ENCODE measurements at places on chromosomes 3 and 15.

DNA sequence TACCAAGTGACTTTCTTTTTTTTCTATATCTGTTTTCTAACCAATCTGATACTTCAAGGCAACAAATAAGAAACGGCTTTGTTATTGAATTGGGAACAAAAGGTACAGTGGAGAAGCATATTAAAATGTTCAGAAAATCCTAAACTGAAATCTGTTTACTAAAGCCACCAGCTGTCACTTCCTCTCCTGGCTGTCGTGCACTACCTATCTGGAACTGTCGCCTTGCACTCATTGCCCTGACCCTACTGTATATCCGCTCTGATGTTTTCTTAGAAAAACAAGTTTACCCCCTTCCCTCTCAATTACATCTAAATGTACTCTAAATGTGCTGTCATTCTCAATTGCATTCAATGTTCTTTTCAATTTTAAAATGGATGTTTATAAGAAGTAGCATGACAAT lies 439.8 kb upstream of the ARRDC4 start:
- no peak for DNase-seq

DNA sequence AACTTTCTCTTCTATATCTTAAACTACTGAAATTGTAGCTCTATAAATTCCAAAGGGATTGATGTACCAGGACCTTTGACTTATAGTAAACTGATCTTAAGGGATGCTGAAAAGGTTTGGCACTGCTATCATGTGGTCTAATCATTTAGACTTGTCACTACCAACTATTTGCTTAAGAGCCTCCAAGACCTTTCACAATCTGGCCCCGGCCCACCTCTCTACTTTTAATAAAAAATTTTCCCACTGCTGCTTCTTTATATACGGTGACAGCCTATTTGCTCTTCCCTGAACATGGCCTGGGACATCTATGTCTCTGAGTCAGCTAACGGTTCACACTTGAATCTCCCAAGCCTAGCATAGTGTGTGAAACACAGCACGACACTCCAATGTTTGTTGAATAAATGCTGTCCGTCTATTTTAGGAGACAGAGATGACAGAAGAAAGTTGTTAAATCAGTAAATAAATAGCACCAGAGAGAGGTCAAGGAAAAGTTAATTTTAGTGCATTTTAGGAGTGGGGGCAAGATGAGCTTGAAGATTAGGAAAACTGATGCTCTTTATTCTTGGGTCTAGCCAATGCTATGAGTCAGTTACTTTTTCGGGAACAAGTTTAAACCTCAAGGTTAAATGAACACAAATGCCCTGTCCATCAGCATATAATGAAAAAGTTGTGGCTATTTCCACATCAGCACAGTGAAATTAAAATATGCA lies 212.9 kb downstream of the TIGIT start:
- DNase-seq = no peak

DNA sequence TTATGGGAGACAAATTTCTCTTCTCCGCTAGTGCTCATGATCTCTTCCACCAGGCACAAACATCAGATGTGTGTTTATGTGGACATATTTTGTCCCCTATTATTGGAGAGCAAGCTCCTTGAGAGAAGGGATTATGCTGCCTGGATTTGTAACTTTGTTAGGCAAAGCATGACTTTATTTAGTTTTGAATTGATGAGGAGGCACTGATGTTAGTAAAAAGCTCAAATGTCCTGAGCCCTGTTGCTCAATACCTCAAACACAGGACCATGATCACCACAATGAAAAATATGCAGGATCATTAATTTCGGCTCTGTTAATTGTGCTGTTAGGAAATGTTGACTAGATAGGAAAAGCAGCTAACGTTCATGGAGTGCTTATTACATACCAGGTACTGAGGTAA lies 29.1 kb downstream of the SCG5 start:
- DNase-seq = no peak

DNA sequence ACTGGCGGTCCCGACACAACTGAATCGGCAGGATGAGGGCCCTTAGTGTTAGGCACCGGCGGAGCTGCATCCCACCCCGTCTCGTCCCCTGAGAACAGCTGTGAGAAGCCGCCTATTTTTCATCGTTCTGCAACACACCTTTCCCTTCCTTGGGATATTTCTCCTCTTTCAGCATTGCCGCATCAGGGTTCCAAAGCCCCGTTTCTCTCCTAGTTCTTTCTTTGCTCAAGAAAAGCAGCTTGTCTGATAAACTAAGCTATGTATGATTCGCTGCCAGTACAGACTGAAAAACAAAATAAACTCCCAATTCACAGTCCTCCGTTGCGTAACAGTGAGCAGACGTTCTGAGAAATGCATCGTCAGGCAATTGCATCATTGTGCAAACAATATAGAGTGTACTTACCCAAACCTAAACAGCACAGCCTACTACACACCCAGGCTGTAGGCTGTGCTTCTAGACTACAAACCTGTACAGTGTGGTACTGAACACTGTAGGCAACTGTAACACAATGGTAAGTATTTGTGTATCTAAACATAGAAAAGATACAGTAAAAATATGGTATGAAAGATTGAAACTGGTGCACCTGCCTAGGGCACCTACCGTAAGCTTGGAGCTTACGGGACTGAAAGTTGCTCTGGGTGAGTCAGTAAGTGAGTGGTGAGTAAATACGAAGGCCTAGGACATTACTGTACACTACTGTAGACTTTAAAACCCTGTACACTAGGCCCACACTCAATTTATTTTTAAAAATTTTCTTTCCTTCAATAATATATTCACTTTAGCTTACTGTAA lies 8.9 kb upstream of the ADAMTS17 start:
- DNase-seq = no peak

- DNase-seq = no peak
Observed at GRCh38 chr3:96213393-96213792, 601.0 kb upstream of the EPHA6 start.

DNA sequence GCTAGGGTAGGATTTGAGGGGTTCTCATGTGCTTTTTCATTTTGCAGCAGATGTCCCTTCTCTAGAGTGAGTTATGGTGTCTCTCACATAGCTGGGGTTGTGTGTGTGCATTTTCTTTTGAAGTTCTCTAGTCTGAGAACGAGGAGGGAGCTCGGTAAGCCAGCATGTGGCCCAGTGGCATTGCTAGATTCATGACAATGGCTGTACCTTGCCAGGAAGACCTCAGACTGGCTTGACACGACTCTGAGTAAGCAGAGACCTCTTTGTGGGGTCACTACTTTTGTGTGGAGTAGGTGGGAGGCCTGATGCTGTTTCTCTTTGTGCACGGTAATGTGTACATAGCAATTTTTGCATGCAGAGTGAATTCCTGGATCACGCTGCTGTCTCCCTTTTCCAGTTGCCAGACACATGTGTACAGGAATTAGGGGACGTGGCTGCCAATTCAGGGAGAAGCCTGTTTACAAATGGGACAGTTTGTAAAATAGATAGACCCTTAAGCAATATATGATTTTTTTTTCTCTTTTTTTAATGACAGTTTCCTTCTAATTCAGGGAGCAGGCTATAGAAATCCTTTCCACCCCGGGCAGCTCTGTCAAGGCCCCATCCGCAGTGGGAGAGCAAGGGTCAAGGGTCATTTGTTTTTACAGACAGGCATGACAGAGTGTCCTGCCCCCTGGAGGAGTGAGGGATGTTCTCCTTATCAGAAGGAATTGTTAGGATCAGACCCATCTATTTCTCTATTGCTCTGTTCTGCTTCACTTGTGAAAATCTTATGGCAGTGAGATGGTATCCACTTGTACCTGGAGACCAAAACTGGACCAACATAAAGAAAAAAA lies 4.6 kb downstream of the CACNA1D start:
- no peak for DNase-seq

GRCh38 chr3:39141171-39141995 lies 12.0 kb downstream of the CSRNP1 start:
- DNase-seq = peak; percentile 93

- DNase-seq = no peak
Observed at GRCh38 chr15:75727851-75728715, 15.4 kb upstream of the CSPG4 start.

GRCh38 chr15:90862964-90863778 lies 5.2 kb upstream of the FURIN start:
- DNase-seq = no peak

- DNase-seq = no peak
Observed at GRCh38 chr3:50174517-50174895, 16.9 kb upstream of the GNAT1 start.

DNA sequence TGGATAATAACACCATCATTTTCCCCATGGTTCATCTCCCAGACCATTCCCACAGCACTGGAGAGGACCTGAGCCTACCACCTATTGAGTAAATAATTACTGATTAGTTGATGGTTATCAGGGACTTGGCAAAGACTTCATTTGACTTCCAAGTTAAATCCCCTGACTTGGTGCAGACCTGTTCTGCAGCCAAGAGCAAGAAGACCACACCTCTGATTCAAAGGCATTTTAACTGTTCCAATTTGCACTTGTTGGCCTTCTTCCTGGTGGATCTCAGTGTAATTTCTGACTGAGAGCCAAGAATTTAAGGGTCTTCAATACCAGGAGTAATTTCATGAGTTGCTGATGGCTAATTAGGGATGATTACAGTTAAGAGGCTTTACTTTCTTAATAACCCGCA lies 24.0 kb downstream of the THSD4 start:
- no peak for DNase-seq

- DNase-seq = no peak
Observed at GRCh38 chr3:132637590-132637989, 22.0 kb downstream of the ACAD11 start.

DNA sequence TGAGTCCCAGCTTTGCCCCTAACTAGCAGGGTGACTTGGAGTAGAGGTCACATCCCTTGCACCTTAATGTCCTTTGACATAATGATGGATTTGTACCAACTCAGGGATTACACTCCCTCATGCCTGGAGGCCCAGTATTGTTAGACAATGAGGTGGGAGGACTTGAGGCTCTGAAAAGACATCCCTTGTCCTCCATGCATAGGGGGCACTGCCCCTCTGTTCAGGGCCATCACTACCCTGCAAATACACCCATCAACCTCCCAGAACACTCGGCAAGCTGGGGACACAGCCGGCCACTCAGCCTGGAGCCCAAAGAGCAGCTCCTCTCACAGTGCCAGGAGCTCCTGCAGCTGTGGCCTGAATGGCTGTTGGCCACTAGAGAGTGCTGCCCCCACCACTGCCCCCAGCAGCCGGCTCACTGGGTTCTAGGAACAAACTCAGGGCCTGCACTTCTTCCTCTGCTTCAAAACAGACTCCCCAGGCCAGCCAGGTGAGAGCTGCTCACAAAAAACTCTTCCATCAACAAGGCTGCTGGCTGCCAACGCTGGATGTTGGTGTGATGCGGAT lies 90.2 kb downstream of the GABRB3 start:
- no peak for DNase-seq

DNA sequence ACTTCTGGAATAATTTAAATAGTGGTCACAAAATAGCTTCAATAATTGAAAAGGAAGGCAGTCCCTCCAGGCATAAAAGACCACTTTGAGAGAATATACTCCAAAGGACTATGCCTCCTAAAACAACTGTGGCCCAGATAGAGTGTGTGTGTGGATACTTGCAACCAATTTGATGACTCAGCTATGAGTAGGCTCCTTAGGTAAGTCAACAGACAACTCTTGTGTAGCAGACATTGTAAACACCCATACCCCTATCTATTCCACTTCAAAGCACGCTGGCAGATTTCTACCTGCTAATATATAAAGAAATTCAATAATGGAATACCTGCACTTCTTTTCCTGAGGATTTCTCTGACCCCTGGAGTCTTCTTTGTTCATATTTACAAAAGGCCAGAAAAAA lies 254.5 kb downstream of the NEK10 start:
- DNase-seq = no peak

- DNase-seq = no peak
Observed at GRCh38 chr3:34077417-34078195, 279.2 kb downstream of the PDCD6IP start.

DNA sequence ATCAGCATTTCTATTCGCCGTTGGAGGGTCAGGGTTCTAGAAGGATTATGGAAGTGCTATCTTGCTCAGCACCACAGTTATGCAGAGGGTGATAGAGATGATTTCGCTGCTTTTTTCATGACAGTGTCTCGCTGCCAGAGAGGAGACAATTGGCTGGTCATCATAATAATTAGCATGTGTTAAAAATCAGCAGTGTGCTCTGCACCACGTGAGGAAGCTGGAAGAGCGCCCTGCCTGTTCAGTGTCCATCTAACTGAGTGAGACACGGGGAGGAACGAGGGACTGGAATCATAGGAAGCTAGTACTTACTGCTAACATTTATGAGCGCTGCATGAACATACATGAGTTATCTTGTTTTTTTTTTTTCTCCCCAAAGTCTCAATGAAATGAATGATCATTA lies 116.2 kb upstream of the PLAAT1 start:
- no peak for DNase-seq

DNA sequence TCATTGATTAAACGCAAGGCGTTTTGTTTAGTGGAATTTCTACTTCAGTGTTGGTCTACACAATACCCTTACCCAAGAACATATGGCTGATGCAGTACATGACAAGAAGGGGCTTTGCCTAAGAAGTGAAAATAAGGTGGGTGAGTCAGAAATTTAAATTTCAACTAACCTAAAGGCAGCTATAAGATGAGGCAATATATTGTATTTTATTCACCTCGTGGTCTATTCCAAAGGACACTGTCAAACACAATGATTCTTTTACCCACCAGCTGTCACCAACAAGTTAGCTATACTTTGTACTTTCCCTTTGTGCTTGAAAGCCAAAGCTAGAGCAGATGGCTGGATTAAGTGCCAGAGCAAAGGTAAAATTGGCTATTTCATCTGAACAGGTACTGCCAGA lies 10.9 kb upstream of the SETMAR start:
- no peak for DNase-seq

DNA sequence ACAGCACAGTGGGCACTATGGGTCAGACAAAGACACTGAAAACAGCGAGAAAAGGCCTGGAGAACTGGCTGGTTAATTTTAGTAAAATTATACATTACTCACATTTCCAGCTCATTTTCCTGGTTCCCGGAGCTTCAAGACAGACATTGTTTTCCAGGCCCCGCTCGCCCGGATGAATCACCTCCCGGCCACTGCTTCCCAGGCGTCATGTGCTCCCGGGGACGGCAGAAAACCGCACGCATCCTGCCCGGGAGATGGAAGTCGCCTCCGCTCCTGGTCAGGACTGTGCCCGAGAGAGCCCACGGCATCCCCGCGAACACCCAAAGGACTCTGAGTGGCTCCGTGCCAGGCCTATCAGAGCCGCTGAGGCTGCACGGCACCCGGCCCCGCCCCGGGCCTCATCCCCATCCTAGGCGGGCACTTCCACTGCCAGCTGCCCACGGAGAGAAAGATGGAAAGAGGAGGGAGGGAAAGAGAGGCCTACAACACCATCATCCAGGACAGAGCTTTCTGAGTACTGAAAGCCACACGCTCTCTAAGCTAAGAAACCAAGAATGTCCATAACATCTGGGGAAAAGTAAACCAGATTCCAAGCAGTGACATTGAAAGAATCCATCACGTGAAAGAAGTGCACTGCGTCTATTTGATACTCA lies 75.1 kb downstream of the VGLL4 start:
- no peak for DNase-seq
